ENCODE measurements at places on chromosomes 5 and 9.

- no peak for DNase-seq
These were observed 17.0 kb upstream of the WWC1 start for GRCh38 chr5:168274406-168274805.

GRCh38 chr5:57839025-57839424, 356.4 kb upstream of the ACTBL2 start:
- DNase-seq: no peak

- DNase-seq: no peak
These were observed 2.5 kb downstream of the C1QTNF2 start for GRCh38 chr5:160367885-160368284.

DNA sequence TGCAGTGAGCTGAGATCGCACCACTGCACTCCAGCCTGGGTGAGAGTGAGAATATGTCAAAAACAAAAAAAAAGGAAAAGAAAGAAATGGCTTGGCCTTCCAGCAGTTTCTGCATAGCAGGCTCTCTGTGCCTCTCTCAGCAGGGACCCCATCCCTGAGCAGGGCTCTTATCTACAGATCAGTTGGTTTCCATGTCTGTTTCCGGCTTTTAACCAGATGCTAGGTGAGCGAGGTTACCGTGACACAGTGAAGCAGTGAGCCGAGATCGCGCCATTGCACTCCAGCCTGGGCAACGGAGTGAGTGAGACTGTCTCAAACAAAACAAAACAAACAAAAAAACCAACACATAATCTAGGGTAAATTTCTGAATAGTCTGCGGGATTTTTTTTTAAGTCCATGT, 51.4 kb downstream of the COL5A1 start:
- no peak for DNase-seq

- no peak for DNase-seq
These were observed 66.5 kb upstream of the PJA2 start for GRCh38 chr5:109476292-109476691.

DNA sequence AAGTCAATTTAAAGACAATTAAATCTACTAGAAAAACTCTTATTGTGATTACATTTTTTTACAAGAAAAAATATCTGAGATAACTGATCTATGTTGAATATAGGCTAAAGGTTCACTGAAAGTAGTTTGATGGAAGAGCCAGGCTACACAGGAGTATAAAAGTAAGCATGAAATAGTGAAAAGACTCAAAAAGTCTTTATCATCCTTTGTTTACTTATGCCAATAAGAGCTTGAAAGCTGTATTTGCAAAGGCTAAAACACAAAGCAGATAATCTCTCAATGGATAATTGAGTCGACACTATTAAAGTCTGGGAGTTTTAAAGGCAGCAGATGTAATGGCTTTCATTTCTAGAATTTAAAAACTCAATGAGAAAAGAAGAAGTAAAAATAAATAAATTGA, 42.0 kb downstream of the SSBP2 start:
- no peak for DNase-seq

GRCh38 chr5:102539996-102540728, 41.4 kb upstream of the SLCO6A1 start:
- no peak for DNase-seq

GRCh38 chr5:14686517-14686916, 22.0 kb downstream of the OTULIN start:
- DNase-seq: no peak

- no peak for DNase-seq
These were observed 5.1 kb downstream of the B4GALT7 start for GRCh38 chr5:177605078-177605477.

DNA sequence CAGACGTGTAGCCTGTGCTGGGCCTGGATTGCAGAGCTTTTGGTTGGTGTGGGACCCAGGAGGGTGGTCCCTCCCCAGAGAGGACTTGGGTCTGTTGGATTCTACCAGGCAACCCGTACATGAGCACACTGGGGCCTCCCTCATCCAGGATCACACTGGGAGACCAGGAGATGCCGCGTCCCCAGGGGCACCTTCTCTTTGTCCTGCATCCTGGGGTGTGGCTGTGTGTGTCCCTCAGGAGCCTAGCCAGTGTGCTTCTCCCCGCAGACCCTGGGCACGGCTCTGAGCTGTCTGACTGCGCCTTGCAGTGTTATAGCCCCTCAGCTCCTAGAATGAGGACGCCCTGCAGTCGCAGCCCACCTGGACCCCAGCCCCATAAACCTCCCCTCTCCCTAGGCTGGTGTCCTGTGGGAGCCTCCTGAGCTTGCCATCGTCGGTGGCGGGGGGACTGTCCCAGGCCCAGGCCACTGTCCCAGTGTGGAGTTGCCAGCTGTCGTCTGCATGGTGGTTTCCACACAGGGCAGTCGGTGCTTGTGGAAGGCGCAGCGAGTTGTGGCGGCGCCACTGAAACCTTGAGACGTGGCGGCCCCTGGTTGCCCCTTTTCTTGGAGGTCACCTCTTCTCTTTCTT, 27.6 kb downstream of the CEP72 start:
- DNase-seq: no peak

DNA sequence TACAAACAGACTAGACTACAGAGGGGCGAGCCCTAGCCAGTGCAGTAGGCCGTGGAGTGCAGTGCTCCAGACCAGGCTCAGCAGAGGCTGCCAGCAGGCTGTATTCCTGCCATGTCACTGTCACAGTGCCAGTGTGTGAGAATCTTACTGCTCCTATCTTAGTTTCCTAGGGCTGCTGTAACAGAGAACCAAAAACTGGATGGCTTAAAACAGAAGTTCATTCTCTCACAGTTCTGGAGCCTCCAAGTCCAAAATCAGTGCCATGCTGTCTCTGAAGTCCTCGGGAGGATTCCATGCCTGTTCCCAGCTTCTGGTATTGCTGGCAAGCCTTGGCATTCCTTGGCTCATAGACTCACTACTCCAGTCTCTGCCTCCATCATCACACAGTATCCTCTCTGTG, 75.0 kb upstream of the SAP30L start:
- DNase-seq: no peak

- DNase-seq: no peak
These were observed 254.6 kb downstream of the ASTN2 start for GRCh38 chr9:117160254-117160653.

- DNase-seq: no peak
These were observed 364.9 kb downstream of the ARRDC3 start for GRCh38 chr5:91018200-91018599.

GRCh38 chr9:106451223-106451622, 411.7 kb upstream of the ZNF462 start:
- DNase-seq: no peak

GRCh38 chr5:135977375-135977928, 22.7 kb upstream of the LECT2 start:
- DNase-seq: no peak

- no peak for DNase-seq
These were observed 85.4 kb downstream of the KCNN2 start for GRCh38 chr5:114447084-114447773.

DNA sequence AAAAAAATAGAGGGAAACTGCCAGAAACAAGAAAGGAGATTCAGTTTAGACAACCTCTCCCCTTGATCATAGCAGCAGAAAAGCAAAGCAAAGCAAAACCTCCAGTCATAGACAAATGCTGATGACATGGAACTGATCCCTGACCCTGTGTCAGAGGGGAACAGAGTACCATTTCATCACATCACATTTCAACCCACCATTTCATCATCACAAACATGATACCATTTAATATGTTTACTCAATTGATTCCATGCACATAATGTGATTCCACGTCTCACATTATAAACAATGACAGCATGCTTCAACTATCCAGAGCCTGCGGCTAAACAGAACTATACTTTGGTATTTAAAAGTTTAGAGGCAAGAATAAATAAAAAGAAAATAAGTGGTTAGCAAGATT, 28.7 kb upstream of the ACOT12 start:
- DNase-seq: no peak

- DNase-seq: no peak
These were observed 134.5 kb downstream of the SEC61B start for GRCh38 chr9:99356512-99356971.

- no peak for DNase-seq
These were observed 12.7 kb downstream of the EEIG1 start for GRCh38 chr9:127968042-127968441.

GRCh38 chr9:91908293-91908623, 41.8 kb downstream of the ROR2 start:
- DNase-seq: no peak

GRCh38 chr5:34632807-34633422, 23.2 kb upstream of the RAI14 start:
- no peak for DNase-seq

DNA sequence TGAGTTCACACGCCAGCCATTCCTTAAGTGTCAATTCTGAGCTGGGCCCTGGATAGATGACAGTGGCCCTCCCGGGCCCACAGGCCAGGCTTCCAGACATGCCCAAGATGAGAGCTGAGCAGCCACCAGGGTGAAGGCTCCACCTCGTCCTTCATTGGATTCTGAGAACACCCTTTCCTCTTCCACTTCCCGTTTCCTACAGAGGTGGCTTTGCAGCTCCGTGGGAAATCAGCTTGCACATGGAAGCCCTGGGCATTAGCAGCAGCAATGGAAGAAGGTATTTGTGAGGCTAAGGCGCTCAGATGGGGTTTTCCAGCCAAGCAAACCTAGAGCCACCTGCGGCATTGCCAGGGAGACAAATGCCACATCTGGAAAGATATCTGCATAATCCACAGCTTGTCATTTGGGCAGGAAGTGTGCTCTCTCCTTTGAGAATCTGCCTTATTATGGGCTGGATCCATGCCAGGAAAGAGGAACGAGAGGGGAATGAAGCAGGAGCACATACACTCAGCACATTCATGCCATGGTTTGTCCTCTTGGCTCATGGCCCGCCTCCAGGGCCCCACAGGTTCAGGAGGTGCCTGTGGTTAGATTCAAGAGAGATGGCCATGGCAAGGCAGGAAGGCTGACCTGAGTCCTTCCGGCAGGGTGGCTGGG, 34.1 kb downstream of the CFAP77 start:
- no peak for DNase-seq

DNA sequence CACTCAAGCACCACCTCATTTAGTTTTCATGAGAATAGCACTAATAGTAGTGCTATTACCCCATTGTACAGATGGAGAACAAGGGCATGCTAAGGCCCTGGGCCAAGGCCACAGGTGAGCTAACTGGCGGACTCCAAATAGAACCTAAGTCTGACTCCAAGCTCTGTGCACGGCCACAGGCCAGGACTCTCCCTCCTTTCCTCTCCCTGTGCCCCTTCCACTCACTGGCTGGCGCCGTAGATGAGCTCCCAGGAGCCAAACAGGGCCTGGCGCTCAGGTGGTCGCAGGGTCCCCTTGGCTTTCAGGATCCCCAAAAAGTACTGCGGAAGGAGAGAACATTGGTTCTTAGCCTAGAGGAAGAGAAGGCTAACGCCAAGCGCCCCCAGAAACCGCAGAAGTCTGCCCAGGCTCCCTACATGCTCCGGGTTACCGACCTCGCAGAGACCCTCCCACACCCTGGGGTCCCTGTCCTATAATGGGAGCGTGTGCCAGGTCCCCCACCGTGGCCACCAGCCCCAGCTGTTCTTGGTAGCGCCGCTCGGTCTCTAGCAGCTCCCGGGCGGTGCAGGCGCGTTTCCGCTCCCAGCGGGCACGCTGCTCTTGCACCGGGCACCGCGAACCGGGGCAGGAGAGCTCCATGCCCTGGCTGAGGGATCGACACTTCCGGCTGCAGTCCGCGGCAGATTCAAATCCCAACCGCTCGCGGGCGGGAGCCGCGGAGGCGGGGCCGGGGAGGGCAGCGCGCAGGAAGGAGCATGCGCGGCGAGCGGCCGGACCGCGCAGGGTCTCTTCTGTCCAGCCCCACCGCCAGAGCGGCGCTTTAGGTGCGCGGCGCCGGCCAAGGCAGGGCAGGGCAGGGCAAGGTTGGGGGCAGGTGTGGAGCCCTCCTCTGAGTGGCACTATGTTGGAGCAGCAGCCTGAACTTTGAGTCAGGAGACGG, at the start of gene ARHGEF39:
Gene ARHGEF39, minus strand, starts transcription at position 665 of the 940 bp plus-strand sequence. Its CDS starts 26 bp downstream, at position 639.
- no peak for DNase-seq

- no peak for DNase-seq
These were observed 11.9 kb downstream of the LCN1 start for GRCh38 chr9:135533113-135533512.

GRCh38 chr5:175897285-175897684, 25.9 kb downstream of the CPLX2 start:
- no peak for DNase-seq

DNA sequence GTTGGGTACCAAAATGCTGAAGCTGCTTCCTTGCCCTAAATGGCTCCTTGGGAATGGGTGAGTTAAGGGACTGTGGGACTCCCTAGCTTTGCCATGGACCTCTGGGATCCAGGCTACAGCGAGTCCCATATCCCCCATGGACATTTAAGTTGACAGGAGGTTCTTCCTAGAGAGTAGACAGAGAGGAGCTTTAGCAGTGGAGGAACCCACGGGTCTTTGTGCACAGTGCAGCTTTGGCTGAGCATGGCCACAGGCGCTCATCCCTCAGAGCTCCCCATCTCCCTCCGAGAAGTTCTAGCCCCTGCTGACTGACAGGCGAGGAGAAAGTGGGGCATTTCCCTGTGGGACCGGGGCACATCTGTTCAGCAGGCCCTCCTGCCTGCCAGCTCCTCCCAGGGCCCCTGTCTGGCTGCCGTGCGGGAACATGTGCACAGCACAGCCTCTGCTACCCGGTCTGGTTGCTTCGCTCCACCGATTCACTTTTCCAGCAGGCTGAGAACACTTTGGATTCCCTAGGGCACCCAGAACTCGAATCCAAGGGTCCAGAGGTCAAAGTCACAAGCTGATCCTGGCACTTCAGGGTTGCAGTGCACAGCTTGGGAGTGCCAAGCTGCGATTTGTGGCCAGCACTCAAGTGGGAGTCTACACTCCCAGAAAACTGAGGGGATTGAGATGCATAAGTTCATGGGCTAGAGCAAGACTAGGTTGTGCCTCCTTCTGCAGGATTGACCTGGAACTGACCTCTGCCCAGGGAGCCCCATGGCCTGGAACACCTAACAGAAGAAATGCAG, 40.6 kb upstream of the DMRTA1 start:
- DNase-seq: no peak

DNA sequence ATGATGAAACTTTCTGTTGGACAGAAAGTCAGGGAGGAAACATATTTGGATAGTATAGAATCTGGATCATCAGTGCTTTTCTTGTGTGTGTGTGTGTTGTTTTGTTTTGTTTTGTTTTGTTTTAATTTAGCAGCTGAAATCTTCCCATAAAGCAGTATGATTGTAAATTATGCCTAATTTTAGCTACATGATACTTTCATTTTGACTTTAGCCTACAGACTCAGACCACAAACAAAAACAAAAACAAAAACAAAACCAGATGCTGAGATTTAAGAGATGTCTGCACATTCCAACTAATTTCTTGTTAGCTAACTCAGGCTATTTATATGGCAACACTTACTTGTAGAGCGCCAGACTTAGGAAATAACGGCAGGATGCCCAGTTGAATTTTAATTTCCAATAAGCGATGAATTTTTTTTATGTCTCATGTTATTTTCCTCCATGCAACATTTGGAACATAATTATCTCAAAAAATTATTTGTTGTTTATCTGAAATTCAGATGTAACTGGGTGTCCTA, 119.5 kb upstream of the TRPC7 start:
- DNase-seq: no peak

- DNase-seq: no peak
These were observed 113.6 kb upstream of the SPATA31C2 start for GRCh38 chr9:88251903-88252302.

GRCh38 chr5:84287951-84288350, 96.7 kb downstream of the EDIL3 start:
- DNase-seq: no peak

Data from cortex of kidney (tissue), 1 donor.